Pancreas (tissue), 10 donors: ENCODE measurements at places on chromosomes 1 and 21. TPM values are rescaled to one million over a fixed set of nuclear protein-coding genes. Genes with fewer than 3 reads are reported as not detected.

GRCh38 chr1:166470441-166470840 lies 303.6 kb upstream of the FAM78B start:
- H3K4me3 ChIP-seq, result no peak overlapping the region
- no peaks in the 10 kb centered on the region for H3K36me3 ChIP-seq
- no peaks in the 10 kb centered on the region for H3K4me1 ChIP-seq
- H3K27me3 ChIP-seq, result no peaks in the 10 kb centered on the region
- no peak for DNase-seq
- H3K27ac ChIP-seq, result no peak overlapping the region

The LRRC38 gene
- total RNA-seq, result not detected

The MTARC2 gene
- 16.6 TPM for total RNA-seq

The BMP8B gene
- 3.7 TPM for total RNA-seq

GRCh38 chr1:175885326-175885725 lies 141.9 kb upstream of the TNR start:
- no peaks in the 10 kb centered on the region for H3K4me1 ChIP-seq
- no peak overlapping the region for H3K27ac ChIP-seq
- no peak for DNase-seq
- no peaks in the 10 kb centered on the region for H3K27me3 ChIP-seq

- peak overlapping the region; percentile 86 for H3K4me3 ChIP-seq
- H3K27me3 ChIP-seq, result no peaks in the 10 kb centered on the region
- H3K4me1 ChIP-seq, result peaks cover 6% of the 10 kb centered on the region
- DNase-seq, result no peak
These were observed 999 bp downstream of the THAP3 start for GRCh38 chr1:6625584-6626149.

DNA sequence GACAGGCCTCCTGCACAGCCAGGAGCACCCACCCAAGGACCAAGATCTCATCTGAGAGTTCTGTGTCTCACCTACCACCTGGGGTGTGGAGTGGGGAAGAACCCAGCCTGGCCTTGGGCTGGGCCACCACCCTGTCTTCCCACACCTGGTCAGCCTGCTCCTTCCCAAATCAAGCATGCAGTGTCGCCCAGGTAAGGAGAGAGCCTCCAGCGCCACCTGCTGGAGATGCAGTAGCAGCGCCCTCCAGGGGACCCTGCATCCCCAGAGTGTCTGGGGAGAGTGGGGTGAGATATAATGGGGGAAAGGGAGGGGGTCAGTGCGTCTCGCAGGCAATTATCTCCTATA lies 32.3 kb downstream of the KIAA2013 start:
- no peaks in the 10 kb centered on the region for H3K4me1 ChIP-seq
- H3K27ac ChIP-seq, result no peak overlapping the region
- H3K36me3 ChIP-seq, result no peaks in the 10 kb centered on the region
- no peaks in the 10 kb centered on the region for H3K27me3 ChIP-seq
- H3K4me3 ChIP-seq, result no peak overlapping the region
- peak; percentile 54 for DNase-seq

DNA sequence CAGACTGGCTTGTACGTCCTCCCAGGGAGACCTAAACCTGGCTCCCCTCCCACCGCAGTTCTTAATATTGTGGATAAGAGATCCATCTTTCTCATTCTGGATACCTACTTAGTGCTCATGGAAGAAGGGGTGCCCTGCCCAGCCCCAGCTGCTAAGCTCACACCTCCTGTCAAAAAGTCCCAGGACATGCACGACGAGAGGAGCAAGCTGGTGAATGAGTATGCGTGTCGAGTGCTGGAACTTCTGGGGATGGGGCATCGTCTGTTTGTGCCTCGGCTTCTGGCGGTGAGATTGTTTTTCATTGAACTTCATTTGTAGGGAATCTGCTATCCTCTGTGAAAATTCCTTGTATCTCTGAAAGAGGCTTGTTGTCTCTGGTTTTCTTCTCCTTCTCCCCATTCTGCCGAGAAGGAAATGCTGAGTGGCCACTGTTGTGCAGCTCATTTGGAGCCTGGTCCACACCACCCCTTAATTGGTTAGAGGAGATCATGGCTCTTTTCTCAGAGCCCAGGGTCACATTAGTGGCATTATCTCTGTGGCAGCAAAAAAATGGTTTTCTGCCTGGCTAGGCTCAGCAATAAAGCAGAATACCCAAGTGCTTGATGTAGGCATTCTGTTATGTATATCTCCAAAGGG lies 199.4 kb upstream of the CACYBP start:
- H3K4me1 ChIP-seq, result no peaks in the 10 kb centered on the region
- H3K27me3 ChIP-seq, result no peaks in the 10 kb centered on the region
- H3K4me3 ChIP-seq, result no peak overlapping the region
- no peaks in the 10 kb centered on the region for H3K36me3 ChIP-seq
- no peak overlapping the region for H3K27ac ChIP-seq

GRCh38 chr1:110538921-110539320 lies 19.9 kb upstream of the KCNA10 start:
- no peak for DNase-seq
- no peak overlapping the region for H3K27ac ChIP-seq
- H3K4me3 ChIP-seq, result no peak overlapping the region
- no peaks in the 10 kb centered on the region for H3K36me3 ChIP-seq
- H3K4me1 ChIP-seq, result no peaks in the 10 kb centered on the region
- no peaks in the 10 kb centered on the region for H3K27me3 ChIP-seq

The ST6GALNAC5 gene
- total RNA-seq, result 0.67 TPM

- no peaks in the 10 kb centered on the region for H3K27me3 ChIP-seq
- no peak overlapping the region for H3K4me3 ChIP-seq
- no peak overlapping the region for H3K27ac ChIP-seq
These were observed 28.2 kb downstream of the FAAH start for GRCh38 chr1:46422261-46422871.

DNA sequence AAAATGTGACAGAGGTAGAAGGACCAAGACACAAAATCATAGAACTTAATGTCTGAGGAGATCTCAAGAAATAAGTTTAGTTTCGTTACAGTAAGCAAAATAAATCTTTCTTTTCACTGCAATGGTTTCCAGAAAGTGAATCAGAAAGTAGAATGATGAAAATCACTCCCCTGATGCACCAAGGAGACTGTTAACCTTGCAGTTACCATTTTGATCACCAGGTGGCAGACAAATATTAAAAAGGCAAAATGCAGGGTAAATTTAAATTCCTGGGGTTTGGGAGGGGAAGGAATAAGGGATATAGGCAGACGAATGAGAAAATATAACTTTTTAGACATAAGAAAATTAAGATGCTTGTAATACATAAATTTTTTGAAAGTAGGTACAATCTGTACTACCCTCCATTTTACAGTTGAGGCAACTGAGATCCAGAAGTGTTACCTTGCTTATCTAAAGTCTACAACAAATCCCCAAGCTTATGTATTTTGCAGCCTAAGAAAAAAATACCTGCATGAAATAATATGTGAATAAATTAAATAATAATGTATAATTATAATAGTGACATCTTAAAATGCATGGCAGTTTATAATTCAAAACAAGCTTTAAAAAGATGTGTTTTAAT lies 253.2 kb downstream of the CRB1 start:
- no peak for DNase-seq
- no peaks in the 10 kb centered on the region for H3K27me3 ChIP-seq
- no peak overlapping the region for H3K4me3 ChIP-seq

The DIPK1A gene
- 2.6 TPM for total RNA-seq

GRCh38 chr1:28239004-28239403 lies 3.1 kb downstream of the ATP5IF1 start:
- no peak overlapping the region for H3K4me3 ChIP-seq
- no peak for DNase-seq
- no peaks in the 10 kb centered on the region for H3K27me3 ChIP-seq
- no peaks in the 10 kb centered on the region for H3K36me3 ChIP-seq
- peaks cover 11% of the 10 kb centered on the region for H3K4me1 ChIP-seq

- no peaks in the 10 kb centered on the region for H3K27me3 ChIP-seq
- DNase-seq, result no peak
- no peak overlapping the region for H3K4me3 ChIP-seq
- no peaks in the 10 kb centered on the region for H3K4me1 ChIP-seq
These were observed 14.2 kb upstream of the EFNA1 start for GRCh38 chr1:155113450-155113980.

The RGS1 gene
- 4.1 TPM for total RNA-seq

DNA sequence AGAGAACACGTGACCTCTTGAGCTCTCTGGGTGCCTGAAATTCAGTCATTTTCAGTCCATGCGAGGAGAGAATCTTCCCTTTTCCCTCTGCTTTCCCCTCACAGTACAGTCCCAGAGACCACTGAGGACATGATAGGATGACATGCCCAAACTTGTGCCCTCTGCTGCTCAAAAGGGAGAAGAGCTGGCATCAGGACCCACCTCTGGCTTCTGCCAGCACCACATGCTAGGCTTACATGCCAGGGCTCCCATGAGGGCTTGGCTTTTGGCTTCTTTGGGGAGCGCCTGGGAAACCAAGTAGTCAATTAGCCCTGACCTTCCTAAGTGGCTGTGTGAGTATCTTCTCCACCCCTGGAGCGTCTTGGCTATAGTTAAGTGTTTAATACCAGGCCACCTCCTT lies 13.8 kb upstream of the KCNQ4 start:
- no peaks in the 10 kb centered on the region for H3K27me3 ChIP-seq
- no peak overlapping the region for H3K27ac ChIP-seq
- H3K4me3 ChIP-seq, result no peak overlapping the region
- no peak for DNase-seq

DNA sequence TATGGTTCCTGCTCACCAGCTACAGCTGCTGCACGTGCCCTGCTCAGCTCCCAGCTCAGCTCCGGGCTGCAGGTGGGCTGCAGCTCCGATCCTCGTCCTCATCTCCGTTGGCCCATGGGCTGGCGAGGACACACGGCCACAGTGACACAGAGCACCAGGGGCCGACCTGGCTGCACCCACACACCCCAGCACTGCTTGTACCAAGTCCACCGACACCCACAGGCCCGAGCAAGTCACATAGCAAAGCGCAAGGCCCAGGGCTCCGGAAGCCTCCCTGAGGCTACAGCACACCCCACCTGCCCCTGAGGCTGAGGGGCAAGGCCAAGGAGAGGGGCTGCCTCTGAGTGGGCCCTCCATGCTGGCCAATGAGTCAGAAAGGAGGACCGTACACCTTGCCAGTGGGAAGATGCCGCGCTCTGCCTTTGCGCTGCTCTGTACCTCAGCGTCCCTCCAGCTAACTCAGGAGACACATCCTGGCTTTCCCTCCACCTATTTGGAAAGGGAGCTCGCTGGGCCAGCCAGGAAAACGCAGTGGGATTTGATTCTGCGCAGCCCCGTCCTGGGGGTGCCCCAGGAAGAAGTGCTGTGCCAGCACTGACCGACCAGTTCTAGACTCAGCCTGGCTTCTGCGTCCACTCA lies 124.8 kb downstream of the SIK1 start:
- no peaks in the 10 kb centered on the region for H3K27me3 ChIP-seq
- no peak overlapping the region for H3K27ac ChIP-seq
- no peaks in the 10 kb centered on the region for H3K36me3 ChIP-seq

The ADCY10 gene
- total RNA-seq, result 0.03 TPM

DNA sequence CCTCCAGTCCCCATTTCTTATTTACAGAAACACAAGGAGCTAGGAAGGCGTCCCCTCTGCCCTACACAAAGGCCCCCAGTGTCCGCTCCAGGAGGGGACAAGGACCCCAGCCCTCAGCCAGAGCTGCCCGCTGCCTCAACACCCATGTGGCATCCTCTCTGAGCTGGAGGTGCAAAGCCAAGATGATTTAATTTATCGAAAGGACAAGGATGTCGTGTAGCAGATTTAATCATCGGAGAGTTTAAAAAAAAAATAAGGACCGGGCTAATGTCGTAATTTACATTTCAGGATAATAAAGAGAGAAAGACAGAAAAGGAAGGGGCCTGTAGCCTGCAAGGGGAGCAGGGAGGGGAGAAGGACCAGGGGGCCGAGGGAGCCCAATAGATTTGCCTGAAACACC lies 68.3 kb upstream of the CASZ1 start:
- no peaks in the 10 kb centered on the region for H3K36me3 ChIP-seq
- H3K27me3 ChIP-seq, result no peaks in the 10 kb centered on the region
- no peak overlapping the region for H3K4me3 ChIP-seq
- H3K27ac ChIP-seq, result no peak overlapping the region

The SPRR2D gene
- total RNA-seq, result not detected

The ESRRG gene
- 11.2 TPM for total RNA-seq

The UBL4B gene
- not detected for total RNA-seq

The TNNT2 gene
- 0.74 TPM for total RNA-seq

DNA sequence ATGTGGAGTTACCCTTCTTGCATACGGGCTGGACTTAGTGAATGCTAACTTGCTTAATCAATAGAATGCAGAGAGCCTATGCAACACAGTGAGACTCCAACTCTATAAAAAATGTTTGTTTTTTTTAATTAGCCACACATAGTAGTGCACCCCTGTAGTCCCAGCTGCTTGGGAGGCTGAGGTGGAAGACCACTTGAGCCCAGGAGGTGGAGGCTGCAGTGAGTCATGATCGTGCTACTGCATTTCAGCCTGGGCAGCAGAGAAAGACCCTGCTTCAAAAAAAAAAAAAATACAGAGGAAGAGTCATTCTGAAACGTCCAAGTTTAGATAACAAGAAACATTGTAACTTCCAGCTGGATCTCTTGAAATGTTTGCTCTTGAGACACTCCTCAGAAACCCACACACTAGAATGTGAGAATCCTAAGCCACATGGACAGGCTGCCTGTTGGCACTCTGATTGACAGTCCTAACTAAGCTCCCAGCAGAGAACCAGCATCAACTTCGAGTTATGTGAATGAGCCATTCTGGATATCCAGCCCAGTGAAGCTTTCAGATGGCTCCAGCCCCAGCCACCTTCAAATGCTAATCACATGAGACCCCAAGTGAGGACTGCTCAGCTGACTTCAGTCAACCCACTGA lies 20.0 kb upstream of the CAP1 start:
- H3K27ac ChIP-seq, result no peak overlapping the region
- H3K27me3 ChIP-seq, result no peaks in the 10 kb centered on the region
- no peak overlapping the region for H3K4me3 ChIP-seq
- no peak for DNase-seq
- H3K36me3 ChIP-seq, result no peaks in the 10 kb centered on the region

- H3K4me1 ChIP-seq, result no peaks in the 10 kb centered on the region
- peaks cover 32% of the 10 kb centered on the region for H3K36me3 ChIP-seq
- peak; percentile 80 for DNase-seq
- no peaks in the 10 kb centered on the region for H3K27me3 ChIP-seq
- no peak overlapping the region for H3K4me3 ChIP-seq
- no peak overlapping the region for H3K27ac ChIP-seq
These were observed 61.3 kb downstream of the RAP1GAP start for GRCh38 chr1:21607549-21608529.

DNA sequence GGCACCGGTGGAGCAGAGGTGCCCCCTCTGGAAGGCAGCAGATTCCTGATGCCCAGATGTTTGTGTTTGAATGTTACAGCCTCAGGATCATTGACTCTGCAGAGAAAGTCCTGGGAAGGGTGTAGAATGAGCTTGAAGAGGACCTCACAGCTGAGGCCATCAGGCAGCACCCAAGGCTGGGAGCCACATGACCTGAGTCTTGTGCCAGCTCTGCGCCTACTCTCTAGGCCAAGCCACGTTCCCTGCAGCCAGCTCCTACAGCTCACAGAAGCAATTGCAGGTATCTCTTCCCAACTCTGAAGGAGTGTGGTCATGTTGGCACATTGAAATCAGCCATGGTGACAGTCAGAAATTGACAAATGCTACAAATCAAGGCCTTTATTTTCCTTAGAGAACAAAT lies 36.3 kb downstream of the GRHL3 start:
- no peak overlapping the region for H3K4me3 ChIP-seq
- no peaks in the 10 kb centered on the region for H3K36me3 ChIP-seq
- no peaks in the 10 kb centered on the region for H3K27me3 ChIP-seq
- H3K4me1 ChIP-seq, result no peaks in the 10 kb centered on the region
